Activated T-helper 17 cell treated with anti-CD3 and anti-CD28 coated beads, Interleukin-2, amount 50 U/mL, for 72 hours (primary cell): ENCODE measurements at places on chromosomes 11 and 22.

DNA sequence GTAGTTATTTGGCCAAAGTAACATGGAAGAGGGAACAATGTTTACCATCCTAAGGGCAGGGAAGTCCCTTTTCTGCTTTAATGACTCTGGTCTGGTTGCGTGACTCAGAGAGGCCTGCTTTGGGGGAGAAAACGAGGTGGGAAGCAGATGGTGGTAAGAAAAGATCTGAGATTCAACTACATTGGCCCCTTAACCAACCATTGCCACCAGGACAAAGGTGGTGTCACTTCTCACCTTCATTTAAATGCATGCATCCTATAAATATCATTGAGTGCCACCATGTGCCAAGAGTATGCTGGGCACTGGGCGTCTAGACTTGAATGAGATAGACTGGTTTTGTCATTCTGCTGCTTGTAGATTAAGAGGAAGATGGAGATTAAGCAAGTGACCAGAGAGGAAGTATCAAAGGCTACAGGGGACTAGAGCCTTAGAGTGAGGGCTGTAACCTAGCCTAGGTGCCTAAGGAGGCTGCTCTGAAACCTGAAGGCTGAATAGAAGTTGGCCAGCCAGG is 3.6 kb upstream of the SORL1 start:
- ATAC-seq: peak; percentile 16

DNA sequence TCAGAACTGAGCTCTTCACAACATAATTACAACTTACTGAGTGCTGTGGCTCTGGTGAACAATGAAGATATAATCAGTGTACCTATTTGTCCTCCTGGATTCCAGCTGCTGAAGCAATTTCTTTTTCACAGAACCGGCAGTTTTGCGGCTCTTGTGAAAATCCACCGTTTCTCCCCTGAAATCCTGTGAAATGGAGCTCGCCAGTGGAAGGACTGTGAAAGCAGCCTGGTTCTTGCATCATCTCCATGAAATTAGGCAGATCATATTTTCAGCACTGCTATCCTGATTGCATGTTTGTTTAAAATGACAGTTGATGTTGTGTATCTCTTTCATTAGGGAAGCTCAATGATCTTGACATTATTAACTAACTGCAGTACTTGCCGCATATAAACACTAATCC is 120.2 kb upstream of the SNX19 start:
- ATAC-seq: no peak

DNA sequence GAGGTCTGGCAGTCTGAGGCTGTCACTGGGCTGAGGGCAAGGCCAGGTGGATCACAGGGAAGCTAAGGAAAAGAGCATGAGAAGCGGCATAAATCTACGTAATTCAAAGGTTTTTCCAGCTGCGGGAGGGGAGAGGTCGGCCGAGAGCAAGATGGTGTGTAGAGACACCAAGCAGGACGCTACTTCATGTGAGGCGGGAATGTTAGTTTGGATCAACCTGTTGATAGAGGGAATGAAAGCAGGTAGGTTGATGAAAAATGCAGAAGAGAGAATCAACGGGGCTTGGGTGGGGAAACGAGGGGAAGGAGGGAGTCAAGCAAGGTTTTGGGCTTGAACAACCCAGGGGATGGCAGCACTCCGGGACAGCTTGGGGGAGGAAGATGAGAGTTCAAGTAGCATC is 2.9 kb downstream of the B3GNT6 start:
- ATAC-seq: no peak

GRCh38 chr11:92627615-92628256 is 341.7 kb upstream of the MTNR1B start:
- no peak for ATAC-seq

GRCh38 chr11:34855754-34856095 is 60.5 kb downstream of the APIP start:
- ATAC-seq: no peak

DNA sequence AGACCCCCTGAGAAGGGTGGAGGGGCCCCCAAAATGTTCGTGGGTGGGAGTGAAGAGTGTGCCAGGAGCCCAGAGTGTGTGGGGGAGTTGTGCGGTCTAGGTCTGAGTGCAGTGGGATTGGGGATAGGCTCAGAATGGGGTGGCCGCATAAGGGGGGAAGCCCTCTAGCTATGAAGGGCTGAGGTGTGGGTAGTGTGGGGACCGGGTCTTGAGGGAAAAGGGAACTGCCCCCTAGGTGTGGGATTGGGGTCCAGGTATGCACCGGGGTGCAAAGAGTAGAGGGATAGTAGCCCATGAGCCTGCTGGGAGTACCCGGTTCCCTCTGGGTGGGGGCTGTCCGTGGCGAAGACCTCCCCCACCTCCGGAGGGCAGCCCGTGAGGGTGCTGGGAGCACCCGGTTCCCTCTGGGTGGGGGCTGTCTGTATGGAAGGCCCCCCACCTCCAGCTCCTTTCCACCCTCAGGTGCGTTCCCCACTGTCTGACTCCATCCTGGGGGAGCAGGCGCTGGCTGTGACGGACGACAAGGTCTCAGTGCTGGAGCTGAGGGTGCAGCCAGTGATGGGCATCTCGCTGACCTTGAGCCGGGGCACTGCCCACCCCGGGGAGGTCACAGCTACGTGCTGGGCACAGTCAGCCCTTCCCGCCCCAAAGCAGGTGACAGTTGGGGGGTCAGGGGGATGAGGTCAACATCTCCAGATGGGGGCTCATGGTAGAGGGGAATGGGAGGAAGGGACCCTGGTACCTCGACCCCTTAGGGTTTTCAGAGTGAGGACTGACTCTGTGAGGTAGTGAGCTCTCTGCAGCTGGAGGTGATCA is 10.7 kb downstream of the TMEM132A start:
- ATAC-seq: no peak

- ATAC-seq: no peak
These were observed 15.5 kb upstream of the SHANK2 start for GRCh38 chr11:71267807-71268421.

GRCh38 chr11:66335531-66336233 is 552 bp downstream of the RIN1 start:
- no peak for ATAC-seq

DNA sequence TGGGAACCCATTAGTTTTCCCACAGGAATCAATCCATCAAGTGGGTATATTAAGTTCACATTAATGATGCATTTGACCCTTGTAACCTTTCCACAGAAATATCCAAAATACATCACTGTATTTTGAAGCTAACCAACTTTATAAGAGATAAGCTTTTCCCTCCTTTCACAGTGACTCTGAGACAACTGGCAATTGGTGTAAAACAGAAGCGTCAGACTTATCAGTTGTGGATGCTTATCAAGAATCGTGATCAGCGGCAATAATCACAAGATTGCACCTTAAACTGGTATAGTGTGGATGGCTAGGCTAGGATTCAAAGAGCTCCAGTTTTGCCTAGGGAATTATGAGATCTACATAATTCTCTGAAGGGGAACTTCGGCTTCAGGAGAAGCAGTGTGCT is 73.1 kb downstream of the USP35 start:
- ATAC-seq: no peak

DNA sequence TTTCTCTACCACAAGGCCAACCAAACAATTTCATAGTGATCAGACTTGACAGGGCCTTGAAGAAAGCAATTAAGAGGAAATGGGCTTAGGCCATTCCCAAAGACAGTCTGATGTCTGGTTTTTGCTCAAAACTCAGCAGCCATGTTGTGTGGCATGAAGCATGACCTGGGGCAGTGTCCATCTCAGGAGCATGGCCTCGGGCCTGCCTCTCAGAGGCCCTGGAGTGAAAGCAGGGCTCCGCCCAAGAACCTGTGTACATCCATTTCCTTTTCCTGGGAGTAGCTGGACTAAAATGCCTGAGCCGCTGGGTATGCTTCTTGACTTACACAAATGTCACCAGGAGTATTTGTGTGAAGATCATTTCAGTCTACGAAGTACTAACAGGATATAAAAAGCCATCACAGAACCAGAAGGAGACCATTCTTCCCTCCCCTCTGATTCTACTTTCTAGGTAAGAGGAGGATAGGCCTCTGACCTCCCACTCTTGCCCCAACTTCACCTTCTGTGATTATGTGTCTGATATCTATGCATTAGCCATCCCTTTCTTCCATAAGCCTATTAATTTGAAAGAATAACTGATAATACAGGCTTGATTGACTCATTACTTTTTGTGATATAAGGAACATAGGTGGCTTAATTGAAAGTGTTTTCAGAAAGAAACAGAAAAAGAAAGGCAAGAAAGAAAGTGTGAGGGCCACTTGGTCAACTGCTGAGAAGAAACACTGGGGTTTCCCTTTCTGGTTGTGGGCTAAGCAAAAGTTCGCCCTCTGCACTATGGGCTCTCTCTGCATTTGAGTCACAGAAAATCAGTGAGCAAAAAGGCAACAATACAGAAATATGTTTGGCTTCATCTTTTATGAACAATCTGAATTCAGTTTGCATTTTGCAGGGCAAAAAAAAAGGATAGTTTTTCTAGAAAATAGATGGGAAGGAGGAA is 188.6 kb upstream of the MTMR2 start:
- peak; percentile 95 for ATAC-seq

DNA sequence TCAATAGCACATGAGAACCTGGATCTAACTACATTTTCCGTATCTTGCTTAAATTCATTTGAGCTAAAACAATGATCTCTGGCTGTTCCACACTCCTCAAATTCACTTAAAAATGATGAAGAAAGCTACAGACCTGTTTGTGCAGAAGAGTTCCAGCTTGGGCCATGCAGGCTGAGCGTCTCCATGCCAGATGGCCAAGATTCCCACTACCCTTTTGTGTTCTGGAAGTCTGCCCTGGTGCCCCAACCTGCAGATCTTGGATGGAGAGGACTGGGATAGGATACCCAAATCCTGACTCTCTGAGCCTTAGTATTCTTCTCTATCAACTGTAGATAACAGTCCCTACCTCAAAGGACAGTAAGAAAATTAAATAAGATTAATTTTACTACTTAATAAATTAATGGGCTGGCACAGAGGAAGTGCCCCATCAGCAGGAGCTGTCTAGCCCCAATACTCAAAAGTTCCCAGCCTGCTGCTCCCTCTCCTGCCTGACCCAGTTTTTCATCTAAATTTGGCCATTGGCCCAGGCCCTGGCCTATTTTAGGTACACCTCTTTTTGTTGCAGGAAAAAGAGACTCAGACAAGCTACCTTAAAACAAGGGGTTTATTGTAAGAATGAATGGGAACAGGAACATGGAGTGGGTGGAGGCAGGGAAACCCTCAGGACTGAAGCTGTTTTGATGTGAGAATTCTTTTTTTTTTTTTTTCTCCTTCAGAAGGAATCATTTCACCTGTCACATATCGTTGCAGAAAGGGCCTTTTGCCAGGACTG is 81.4 kb upstream of the GRK3 start:
- no peak for ATAC-seq

DNA sequence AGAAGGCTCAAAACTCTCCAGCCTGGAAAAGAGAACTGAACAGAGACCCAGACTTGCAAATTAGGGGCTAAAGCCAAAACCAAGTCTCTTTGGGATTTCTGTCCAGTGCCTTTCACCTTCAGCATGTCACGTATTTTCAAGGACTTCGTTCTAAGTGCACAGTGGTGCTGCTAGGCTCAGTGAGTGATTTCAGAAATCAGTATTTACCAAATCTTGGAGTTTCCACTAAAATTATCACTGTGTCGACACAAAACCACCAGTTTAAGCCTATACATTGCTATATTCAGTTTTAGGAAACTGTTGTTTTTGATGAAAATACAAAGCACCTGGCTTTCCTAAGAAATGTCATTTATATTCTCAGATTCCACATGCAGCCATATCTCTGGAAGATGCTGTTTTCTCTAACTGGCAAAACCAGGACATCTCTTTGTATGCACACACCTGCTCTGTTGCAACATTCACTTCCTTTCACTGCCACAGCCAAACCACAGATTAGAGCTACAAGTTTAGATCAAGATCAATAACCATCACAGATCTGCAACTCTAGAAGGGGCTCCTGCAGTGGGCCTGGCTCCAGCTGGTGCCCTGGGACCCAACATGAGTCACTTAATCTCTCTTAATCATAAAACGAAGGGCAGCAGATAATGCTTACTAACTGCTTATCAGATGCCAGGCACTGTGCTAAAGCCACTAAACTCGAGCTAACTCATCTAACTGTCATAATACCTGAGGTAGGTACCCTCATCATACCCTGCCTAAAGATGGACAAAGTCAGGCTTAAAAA is 22.3 kb downstream of the SMCO4 start:
- peak; percentile 56 for ATAC-seq

- peak; percentile 60 for ATAC-seq
These were observed 8.2 kb downstream of the SUSD2 start for GRCh38 chr22:24189249-24190158.

DNA sequence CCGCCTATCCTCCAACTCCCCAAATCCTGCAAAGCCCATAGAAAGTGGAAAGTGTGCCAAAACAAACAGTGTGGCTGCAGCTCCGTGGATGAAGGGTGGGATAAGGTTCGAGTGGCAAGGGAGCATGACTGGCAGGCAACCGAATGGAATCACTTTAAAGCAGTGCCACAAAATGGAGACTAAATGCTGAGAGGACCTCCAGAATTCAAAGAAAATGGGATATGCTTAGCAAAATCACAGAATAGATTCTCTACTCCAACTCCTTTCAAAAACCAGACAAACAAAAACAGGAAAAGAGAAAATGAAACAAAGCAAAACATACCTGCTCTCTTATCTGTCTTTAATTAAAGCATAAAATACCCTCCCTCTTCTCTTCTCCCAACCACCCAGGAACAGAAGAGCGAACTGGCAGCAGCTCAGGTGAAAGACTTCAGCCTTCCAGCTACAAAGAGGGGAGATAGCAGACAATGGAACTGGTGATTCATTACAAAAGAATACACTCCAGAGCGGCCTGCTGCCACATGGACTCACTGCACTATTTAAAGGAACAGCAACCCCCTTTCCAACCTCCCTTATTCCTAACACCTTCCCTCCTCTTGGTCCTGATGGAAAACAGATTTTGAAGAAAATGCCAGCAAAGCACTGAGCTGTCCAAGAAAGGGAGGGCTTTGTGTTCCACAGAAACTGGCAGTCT is 118.5 kb downstream of the APOL5 start:
- ATAC-seq: no peak

DNA sequence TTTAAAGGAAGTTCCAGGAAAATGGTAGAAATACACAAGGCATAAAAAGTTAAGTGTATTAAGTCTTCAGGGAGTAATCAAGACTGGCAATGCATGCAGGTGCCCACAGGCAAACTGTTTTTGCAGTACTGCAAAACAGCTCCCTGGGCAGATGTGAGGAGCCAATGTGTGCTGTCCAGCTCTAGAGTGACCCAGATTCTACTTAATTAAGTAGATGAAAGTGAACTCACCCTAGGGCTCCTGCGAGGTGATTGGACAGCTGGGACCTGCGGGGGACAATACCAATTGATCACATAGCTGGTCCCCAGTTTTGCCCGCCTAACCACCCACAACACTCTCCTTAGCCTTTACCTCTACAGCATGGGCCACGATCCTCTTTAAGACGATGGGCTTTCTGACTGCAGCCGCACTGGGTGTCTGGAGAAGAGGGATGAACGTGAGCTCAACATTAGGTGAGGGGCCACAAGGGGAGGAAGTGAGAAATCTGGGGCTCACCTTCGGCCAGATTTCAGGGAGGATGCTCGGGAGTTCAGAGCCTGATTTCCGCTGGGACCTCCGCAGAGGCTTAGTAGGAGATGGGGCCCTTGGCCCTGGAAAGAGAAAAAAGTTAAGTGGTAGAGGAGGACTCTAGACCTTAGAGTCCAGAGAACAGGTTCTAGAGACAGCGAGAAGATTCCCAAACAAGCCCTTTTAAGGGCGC is 556 bp downstream of the CDCA5 start:
- ATAC-seq: peak; percentile 3
